ENCODE measurements at places on chromosomes 7 and 10.

GRCh38 chr7:137696376-137696775 is 150.4 kb downstream of the DGKI start:
- no peak for DNase-seq

- peak; percentile 91 for DNase-seq
Observed at GRCh38 chr10:6201516-6201975, 1.2 kb upstream of the PFKFB3 start.

DNA sequence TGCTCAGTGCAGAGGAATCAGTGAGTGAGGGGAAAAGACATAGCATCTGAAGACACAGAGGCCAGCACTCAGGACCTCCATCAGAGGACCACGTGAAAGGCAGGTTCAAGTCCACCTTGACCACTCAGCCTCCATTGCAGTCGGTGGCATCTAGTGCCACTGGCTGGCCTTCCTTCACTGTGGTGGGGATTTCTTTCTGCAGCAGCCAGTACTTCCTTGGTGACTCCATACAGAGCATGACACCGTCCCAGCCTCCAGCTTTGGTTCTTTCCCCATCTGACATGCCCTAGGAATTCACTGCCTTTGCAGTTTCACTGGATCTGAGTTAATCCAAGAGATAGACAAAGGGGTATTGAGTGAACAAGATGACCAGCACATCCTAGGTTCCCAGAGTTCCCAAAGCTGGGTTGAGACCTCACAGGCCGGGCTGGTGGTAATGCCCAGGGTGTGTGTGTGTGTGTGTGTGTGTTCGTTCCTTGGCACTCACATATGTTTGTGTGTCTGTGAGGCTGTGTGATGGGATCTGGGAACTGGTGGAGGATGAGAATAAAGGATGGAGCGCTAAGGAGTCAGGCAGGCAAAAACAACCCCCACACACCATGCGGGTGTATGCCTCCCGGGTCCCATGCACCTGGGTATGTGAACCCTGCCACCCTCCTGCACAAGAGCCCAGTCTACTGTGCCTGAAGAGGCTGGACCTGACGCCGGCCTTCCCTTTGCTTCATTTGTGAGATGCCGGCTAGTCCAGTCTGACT is 57.8 kb downstream of the SYPL1 start:
- no peak for DNase-seq

DNA sequence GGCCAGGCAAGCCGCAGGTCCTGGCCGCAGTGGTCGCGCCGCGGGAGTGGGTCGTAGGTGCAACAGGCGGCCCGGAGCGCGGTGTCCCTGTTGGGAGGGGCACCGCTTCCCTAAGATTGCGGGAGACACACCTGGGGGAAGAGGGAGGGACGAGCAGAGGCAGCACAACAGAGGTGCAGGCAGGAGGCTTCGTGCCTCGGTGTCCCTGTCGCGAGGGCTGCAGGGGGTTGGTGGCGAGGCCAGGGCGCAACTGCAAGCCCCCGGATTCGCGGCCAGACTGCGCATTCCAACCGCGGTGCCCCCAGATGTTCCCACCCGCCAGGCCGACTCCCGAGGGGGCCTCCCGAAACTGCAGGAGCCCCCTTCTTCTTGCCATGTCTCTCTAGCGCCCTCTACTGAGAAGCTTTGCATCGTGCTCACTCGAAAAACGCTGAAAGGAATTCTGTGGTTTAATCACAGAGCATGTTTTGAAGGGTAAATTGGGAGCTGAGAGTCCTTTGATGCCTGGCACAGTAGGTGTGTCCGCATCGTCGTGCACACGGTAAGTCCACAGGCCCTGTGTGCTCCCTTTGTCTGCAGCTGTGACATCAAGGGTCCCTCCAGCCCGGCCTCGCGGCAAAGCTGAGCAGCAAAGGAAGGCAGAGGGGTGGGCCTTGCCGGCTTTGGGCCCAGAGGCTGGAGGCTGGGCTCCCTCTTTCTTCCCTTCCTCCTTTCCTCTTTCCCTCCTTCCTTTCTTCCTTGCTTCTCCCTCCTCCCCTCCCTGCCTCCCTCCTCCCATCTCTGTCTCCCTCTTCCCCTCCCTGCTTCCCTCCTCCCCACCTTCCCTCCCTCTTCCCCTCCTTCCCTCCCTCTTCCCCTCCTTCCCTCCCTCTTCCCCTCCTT is 6.2 kb upstream of the MBL2 start:
- DNase-seq, result no peak

DNA sequence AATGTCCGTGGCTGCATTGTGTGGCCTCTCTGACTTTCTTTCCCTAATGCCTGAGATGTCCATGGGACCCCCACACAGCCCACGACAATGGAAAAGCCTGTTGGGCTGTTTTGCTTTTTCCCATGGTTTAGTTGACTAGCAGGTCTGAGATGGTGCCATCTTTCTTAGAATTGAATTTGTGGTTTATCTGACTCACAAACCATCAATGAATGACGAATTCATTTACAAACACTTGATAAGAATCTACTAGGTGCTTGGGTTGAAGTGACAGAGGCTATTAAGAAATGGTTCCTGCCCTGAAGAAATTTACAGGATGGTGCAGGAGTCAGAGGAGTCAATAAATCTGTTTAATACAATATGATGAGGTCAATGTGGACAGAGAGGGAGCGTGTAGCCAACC is 75.4 kb downstream of the OTUD1 start:
- no peak for DNase-seq

- no peak for DNase-seq
Observed at GRCh38 chr7:121941830-121942229, 68.9 kb downstream of the PTPRZ1 start.

DNA sequence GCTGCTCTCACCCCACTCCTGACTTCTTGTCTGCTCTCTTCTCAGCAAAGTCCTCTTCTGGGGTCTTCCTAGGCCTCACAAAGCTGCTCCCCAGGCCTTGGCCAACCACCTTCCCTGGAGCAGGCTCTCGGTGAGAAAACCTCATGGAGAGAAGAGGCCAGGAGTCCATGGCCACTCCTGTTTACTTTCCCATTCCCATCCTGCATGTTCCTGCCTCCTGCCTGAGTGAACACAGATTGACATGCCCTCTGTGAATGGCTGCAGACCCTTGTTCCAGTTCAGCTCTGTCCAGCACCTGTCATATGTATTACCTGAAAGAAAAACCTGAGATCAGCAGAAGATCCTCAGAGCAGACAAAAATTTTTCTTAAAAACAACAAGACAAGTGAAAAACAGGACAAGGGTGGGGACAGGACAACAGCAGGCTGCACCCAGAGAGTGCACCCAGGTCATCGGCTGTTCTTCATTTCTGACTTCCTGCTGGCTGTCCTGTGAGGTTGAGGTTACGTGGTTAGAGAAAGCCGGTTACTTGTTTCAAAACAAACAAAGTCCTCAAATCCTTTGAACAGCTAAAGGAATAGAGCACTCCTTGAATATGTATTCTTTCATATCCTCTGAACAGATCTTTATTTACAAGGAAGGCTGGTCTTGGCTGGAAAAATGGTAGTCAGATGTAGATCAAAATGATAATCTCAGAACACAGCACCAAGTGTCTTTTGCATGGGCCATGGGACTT is 34.0 kb upstream of the DLD start:
- peak; percentile 70 for DNase-seq

DNA sequence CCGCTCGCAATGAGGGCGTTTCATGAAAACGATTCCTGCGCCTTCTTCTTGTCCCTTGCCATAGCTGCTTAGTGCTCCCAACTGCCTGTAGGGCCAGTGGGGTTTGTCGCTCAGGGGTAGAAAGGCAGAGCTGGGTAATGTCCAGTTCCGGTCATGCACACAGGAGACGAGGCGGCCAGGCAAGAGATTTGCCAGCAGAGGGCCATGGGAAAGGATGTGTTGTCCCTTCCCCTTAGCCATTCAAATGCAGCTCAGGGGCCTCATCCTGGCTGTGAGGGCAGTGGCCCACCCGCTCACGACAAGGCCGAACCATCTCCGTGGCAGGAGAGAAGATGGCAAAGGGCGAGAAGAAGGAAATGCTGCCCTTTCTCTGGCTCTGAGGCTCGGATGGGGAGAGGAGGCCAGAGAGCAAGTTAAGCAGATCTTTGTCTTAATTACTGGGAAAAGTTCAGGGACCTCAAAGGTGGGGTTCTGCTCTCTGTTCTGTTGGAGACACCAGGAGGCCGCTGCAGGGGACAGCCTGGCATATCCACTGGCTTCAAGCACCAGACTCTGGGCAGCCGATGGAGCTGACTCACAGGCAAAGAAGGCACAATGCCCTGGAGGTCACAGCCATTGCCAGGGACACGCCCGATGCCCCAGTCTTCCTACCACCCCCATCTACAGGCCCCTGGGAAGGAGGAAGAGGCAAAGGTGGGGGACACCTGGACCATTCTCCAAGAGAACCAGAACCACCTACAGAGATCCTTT is 534.8 kb upstream of the MGMT start:
- no peak for DNase-seq
